ENCODE measurements at places on chromosomes 1 and 21.

- no peak for DNase-seq
These were observed 6.6 kb upstream of the C2CD2 start for GRCh38 chr21:41960386-41960785.

DNA sequence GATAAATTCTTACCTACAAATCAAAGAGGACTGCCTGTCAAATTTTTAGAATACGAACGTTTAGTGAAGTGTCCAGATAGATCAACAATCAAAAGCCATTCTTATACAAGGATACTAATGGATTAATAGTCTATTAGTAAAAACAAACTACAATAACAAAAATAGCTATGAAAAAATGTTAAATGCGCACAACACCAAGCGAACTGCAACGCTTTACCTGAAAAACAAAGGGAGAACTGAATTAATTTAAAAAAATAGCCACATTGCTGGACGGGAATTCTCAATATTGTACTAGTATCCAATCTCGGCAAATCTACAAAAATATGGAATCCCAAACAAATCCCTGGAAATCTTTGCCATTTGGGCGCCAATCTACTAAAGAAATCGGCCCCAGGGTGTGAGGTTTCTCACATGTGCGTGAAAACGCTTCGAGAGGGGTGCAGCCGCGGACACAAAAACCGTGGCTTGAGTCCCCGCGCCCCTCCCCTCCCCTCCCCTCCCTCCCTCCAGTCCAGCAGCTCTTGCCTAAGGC lies 55.6 kb downstream of the TRAF5 start:
- no peak for DNase-seq

GRCh38 chr1:26976621-26977510 lies 16.6 kb upstream of the KDF1 start:
- DNase-seq, result no peak

GRCh38 chr1:13556224-13556764 lies 27.3 kb upstream of the PDPN start:
- no peak for DNase-seq

DNA sequence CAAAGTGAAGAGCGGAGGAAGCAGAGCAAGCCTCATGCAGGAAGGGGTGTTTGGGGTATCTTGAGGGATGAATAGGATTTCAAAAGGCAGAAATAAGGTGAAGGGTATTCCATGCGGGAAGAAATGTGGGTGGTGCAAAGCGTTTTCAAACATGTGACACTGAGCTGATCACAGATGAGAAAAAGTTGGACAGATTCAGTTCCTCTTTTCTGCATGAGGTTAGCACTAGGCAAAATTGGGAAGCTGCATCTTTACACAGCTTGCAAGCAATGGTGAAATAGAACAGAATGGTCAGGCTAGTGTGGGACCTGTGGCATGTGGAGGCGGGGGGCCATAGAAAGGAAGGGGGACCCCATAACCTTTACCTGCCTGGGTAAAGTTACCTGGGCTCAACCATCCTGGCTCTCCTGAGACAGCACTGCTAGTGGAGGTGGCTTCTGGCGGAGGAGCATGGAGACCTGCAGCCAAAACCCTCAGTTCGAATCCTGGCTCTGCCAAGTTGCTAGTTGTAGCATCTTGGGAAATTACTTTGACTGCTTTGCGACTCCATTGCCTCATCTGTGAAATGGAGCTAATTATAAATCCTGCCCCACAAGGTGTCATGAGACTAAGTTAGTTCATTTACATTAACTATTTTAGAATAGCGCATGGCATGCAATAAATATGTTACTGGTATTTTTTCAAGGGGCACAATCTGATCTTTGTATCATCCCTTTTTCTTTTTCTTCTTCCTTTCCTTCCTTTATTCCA lies 16.4 kb downstream of the KCNA10 start:
- no peak for DNase-seq

GRCh38 chr1:109705411-109705810 lies 6.6 kb upstream of the GSTM5 start:
- DNase-seq, result no peak

GRCh38 chr1:4801192-4801924 lies 146.9 kb downstream of the AJAP1 start:
- no peak for DNase-seq

DNA sequence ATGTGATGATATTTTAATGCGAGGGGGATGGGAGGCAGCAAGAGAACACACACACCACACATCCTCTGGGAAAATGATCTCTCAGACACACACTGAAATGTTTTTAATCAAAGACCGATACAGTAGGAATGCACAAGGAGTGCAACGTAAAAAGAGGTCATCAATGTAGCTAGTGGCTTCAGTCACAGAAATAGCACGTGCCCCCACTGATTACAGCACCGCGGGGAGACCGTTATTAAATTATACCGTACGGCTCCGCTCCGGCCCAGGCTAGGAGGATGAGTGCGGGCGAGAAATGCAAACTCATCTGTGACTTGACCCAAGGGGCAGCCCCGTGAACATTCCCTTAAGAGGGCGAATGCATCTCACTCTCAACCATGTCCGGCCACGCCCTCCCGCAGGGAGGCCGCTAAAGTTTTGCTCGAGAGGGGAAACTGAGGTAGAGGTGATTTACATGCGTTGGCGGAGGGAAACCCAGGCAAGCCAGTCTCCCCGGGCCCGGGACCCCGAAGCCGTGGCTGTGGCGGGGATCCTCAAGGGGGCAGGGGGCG lies 552 bp downstream of the UBR4 start:
- peak; percentile 78 for DNase-seq

- no peak for DNase-seq
These were observed 242.2 kb upstream of the DMRTA2 start for GRCh38 chr1:50665413-50665812.

GRCh38 chr1:69787151-69787550 lies 219.4 kb downstream of the LRRC7 start:
- no peak for DNase-seq

- DNase-seq, result no peak
These were observed 367.4 kb upstream of the NR5A2 start for GRCh38 chr1:199660071-199660470.
